ENCODE measurements at places on chromosomes 12 and 14.

DNA sequence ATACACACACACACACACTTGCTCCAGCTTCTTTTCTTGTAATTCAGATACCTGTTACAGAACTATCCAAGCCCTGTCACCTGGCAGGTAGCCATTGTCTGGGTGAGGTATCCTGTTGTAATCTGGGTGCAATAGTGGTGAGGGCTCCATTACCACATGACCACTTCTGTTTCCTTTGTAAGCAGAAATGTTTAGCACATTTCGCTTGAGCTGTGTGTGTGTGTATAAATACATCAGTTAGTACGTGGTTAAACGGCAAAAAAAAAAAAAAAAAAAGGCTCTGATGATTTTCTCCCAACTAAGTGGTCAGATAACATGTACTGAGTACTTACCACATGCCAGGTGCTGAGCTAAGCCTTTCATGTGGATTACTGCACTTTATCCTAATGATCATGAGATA lies 129.3 kb upstream of the SSTR1 start:
- no peak for DNase-seq

- no peak for DNase-seq
Observed at GRCh38 chr12:4710113-4710512, 10.1 kb upstream of the GALNT8 start.

GRCh38 chr14:68891851-68892660 lies 87.0 kb downstream of the ACTN1 start:
- no peak for DNase-seq

DNA sequence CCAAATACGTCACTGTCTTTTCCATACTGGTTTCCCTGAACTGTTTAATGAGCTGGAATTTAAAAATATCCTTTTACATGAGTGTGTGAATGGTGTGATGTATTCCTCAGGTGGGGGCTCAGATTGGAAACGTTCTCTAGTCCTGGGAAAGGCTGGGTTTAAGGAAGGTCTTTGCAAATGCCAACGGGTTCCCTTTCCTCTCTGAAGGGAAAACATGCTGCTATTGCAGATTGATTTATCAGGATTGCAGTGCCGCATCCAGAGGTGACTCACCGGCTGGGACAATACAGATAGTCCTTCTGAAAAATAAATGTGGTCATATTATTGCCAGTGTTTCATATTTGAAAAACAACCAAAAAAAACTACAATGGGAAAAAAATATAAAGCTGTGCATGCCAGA lies 193.1 kb upstream of the FLRT2 start:
- DNase-seq: no peak

DNA sequence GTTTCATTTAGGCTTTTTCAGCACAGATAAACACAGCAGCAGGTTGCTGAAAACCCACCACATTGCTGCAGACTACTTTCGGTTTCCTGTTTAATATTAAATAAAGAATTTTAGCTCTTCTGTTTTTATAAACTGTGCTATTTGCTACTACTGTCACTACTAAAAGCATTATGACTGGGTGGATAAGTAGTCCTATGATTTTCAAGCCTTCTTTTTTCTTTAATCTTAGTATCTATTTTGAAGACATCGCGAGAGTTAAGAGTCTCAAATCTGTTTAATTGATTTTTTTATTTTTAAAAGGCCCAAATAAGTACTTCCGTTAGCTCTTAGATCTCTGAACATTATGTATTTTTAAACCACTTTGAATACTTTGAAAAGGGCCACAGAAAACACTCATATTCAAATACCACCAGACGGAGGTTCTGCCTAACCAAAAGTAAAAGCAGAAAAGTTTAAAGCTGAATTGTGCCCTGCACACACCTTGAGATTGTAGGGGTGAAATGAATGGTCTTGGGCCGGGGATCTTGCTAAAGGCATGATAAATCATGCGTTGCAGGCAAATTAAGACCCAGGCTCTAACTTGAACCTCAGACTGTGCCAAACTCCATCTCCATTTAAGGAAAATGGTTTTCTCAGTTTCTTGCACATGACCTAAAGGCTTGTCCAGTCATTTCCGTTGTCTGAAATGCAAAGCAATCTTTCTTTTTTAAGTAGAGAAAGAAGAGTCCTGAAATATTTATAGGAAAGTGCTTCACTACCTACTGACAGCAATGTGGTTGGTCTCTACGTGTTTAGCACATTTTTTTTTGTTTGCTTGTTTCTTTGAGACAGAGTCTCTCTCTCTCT lies 13.6 kb upstream of the FOXN3 start:
- DNase-seq: no peak

DNA sequence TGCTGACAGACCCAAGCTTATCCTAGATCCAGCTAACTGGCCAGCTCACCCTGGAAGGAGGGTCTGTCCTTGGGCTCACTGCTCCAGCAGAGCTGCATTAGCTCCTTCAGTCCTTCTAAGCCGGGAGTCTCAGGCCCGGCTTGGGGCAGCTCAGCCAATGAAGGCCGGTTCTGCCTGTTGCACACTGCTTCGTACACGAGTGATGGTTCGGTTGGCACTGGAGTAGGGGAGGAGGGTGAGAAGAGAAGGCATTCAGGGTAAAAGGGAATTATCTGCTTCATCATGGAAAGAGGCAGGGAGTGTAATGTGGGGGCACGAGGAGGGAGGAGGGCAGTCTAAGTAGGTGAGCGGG lies 2.0 kb downstream of the RIPK3 start:
- DNase-seq: no peak

GRCh38 chr12:19045426-19045825 lies 84.1 kb upstream of the PLEKHA5 start:
- no peak for DNase-seq

- DNase-seq: no peak
Observed at GRCh38 chr12:5898874-5899273, 46.2 kb downstream of the ANO2 start.

- DNase-seq: no peak
Observed at GRCh38 chr12:48631071-48631470, 51.0 kb downstream of the KANSL2 start.

- no peak for DNase-seq
Observed at GRCh38 chr14:58297412-58297761, 968 bp upstream of the ARID4A start.

- DNase-seq: no peak
Observed at GRCh38 chr12:79023261-79023660, 158.7 kb downstream of the SYT1 start.

- no peak for DNase-seq
Observed at GRCh38 chr12:126117502-126117901, 1052.3 kb downstream of the AACS start.

DNA sequence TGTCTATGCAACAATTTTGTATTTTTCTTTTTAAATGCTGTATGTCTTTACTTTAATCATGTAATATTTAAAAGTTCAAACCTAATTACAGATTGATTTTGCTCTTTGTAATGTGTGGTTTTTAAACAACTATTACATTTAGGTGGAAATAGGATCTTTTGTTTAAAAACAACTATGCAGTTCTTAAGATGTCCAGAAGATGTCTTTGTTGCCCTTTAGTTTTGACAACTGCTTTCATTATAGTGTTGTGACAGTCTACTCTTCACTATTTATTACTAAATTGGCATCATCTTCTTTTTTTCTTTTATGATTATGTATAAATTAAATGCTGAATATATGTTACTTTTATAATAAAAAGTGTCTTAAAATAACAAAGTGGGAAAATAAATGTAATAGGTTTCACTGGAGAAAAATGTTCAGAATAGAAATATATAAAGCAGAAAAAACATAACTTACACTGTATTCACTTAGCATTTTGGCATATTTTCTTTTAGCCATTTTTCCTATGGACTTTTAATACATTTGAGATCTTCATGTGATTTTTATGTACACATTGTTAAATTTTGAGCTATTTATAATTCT lies 27.1 kb upstream of the PCNX4 start:
- DNase-seq: no peak

- no peak for DNase-seq
Observed at GRCh38 chr12:120804428-120804827, 78.8 kb downstream of the ACADS start.

- no peak for DNase-seq
Observed at GRCh38 chr14:51575349-51576116, 76.2 kb upstream of the FRMD6 start.

DNA sequence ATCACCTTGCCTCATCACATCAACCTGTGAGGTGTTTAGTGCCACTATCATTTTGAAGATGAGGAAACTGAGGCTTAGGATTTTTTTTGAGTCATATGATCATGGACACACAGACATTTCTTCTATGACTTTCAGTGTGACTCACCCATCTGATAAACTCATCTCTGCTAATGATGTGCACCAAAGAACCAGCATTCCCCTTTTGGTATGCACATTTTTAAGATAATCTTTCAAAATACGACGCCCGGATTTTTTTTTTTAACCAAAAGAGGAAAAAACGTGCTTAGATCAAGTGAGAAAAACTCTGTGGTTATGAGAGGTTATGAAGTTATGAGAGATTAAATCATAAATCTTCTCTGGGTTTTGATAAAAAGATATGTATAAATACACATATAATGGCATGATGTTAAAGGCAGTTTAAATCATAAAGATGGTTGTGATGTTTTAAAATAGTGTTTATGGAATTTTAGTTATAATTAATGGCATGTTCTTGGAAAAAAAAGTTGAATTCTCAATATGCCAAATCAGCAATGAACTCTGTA lies 948.1 kb downstream of the TMTC2 start:
- no peak for DNase-seq

Measured in stimulated activated CD8-positive, alpha-beta memory T cell treated with anti-CD3 and anti-CD28 coated beads, Interleukin-7, amount 100 ng/mL, for 48 hours (primary cell).